ENCODE measurements at places on chromosomes 1 and 21.
A peak's percentile ranks its signal among the peaks of the same experiment; 100 is the strongest.

- no peak for DNase-seq
Observed at GRCh38 chr1:157648317-157648716, 50.4 kb upstream of the FCRL4 start.

DNA sequence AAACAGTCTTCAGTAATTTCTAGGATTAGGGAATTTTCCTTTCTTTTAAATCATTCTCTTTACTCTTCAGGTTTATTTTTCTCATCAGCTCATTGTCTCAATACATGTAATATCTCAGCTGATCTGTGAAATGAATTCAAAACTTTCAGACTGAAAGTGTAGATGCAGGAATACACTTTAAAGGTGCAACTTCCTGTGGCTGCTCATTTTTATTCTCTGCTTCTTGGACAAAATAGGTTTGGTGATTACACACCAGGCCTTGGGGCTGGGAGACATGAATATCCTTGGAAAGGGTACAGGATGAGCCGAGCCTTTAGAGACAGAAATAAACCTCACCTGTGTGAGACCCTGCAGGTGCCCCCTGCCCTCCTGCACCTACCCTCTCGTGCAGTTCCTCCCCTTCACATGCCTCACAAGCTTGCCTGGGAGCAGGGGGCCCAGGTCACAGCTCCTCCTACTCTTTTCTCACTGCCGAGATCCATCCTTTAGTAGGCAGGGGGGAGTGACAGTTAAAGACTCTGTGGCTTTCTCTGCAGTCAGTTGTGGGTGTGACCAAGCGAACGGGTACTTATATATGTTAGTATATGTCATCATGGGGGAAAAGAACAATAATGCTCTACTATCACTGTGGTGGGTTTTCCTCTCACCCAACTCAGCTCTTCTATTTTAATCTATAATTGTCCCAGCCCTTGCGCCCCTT, 23.6 kb downstream of the XCL2 start:
- no peak for DNase-seq

- DNase-seq: no peak
Observed at GRCh38 chr1:51833700-51834099, 44.8 kb downstream of the NRDC start.

GRCh38 chr1:112841825-112842224, 114.2 kb downstream of the SLC16A1 start:
- DNase-seq: peak; percentile 66

DNA sequence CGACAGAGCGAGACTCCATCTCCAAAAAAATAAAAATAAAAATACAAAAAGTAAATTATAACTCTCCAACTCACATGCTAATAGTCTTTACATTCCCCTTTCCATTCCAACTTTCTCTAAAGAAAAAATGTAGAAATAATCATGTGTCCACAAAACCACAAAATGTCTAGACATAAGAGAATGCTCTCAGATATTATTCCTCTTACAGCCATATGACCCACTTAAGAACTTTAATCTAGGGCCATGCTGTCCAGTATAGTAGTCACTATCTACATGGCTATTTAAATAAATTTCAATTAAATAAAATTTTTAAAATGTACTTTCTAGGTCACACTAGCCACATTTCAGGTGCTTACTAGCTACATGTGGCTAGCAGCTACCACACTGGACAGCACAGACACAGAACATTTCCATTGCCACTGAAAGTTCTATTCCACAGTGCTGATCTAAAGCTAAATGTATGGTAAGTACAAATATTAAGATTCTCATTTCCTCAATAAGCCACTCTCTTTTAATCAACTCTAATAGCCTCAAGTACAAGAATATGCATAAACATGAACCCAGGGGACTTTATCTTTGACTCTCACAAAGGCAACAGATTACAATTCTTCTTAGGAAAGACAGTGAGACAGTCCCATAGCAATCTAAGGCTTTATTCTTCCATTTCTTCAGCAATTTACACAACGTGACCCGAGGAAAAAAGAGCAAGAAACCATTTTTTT, 138.6 kb downstream of the RERE start:
- DNase-seq: no peak

DNA sequence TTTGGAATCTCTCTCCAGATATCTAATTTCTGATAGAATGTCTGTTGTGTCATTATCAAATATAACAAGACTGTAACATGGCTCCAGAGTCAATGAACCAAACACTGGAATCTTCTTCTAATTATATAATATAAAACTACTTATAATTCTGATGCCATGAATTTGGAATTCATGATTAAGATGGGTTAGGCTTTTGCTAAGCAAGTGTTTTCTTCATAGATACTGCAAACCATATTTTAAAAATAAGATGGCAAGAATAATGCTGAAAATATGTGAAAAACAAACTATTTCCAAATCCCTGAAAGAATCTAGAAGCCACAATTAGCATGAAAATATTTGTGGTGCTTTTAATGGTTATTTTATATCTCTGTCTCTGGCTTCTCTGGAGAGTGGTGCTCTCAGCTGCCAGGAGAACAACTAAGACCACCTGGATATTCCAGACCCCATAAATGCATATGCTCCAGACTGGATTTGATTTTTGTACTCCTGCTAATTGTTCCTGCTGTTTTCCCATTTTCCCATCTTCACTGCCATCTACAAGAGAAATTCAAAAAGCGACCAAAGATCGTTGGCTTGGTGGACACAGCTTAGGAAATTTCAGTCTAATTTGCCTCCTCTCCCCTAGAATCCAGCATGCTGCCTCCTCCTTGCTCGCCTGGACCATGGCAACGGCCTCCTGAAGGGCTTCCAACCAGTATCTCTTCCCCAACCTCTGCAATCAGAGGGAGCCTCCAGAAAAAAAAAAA, 418.9 kb downstream of the SETD4 start:
- no peak for DNase-seq

DNA sequence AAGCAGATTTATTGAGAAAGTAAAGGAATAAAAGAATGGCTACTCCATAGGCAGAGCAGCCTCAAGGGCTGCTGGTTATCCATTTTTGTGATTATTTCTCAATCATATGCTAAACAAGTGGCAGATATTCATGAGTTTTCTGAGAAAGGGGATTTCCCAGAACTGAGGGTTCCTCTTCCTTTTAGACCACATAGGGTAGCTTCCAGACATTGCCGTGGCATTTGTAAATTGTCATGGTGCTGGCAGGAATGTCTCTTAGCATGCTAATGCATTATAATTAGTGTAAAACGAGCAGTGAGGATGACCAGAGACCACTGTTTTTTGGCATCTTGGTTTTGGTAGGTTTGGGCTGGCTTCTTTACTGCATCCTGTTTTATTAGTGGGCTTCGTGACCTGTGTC, 16.8 kb upstream of the FMN2 start:
- DNase-seq: no peak

DNA sequence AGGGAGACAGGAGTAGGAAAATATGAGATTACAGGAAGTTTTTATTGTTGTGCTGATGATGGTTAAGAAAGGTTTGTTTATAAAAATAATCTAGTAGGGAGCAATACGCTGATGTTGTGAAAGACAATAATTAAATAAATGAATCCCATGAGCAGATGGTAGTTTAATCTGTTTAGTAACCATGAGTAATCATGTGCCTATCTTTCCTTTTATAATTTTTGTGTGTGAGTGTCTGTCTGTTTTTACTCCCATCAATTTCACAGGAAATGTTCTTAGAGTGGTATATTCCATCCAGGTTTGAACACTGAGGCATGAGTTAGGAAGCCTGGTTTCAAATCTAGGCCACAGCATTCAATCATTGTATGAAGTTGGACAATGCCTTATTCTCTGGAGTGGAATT, 180.5 kb downstream of the OLFM3 start:
- DNase-seq: no peak

DNA sequence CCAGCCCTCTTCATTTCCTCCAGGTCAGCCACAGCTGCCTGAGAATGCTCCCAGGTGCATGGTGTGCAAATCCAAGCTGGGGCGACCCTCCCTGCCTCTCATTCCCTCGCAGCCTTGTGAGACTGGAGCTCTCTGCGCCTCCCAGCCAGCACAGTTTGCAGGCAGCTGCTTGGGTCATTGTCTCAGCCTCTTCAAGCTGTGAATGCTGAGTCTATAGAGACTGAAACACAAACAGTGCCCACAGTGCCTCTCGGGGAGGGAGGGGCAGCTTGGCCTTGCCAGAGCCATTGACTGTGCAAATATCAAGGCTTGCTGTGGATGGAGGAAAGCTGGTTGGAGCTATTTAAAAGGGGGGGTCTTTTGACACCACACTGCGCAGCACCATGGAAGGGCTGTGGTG, 10.6 kb downstream of the PLXNA2 start:
- DNase-seq: no peak

DNA sequence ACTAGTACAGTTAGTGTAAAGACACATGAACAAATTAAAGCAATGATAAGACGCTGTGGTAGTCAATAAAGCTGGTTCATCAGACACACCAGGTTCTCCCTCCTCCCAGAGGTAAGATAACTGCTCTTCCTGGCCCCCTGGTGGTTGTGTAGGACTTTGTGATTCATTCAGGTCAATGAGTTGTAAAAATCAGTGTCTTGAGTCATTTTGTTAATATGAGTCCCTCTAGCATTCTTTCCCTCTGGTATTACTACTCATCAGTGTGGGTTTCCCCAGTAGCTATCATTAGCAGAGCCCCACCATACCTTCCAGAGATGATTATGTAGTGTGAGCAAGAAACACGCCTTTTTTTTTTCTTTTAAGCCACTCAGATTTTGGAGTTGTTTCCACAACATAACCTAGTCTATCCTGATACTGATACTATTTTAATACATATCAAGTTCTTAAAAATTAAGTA, 3.6 kb upstream of the SETDB1 start:
- DNase-seq: peak; percentile 83

- peak; percentile 67 for DNase-seq
Observed at GRCh38 chr1:24277420-24278169, 41.6 kb upstream of the GRHL3 start.

GRCh38 chr1:203511930-203512329, 18.0 kb downstream of the OPTC start:
- no peak for DNase-seq

DNA sequence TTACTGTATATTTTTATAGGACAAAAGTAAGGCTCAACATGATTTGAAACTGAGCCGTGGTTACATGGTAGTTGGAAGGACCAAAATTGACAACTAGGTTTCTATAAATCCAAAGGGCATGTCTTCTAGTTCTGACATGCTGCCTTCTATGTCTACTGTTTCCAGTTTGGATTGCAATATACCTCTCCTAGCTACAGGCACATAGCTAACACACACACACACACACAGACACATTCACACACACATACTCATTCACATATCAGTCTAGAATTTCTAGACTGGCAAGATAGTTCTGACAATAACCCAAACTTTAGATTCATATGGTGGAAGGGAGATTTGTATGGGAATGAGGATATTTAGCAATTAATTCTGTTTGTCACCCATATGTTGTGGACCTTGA, 544.8 kb upstream of the CAMK1G start:
- DNase-seq: no peak

- peak; percentile 68 for DNase-seq
Observed at GRCh38 chr1:198970916-198971315, 332.1 kb downstream of the PTPRC start.

DNA sequence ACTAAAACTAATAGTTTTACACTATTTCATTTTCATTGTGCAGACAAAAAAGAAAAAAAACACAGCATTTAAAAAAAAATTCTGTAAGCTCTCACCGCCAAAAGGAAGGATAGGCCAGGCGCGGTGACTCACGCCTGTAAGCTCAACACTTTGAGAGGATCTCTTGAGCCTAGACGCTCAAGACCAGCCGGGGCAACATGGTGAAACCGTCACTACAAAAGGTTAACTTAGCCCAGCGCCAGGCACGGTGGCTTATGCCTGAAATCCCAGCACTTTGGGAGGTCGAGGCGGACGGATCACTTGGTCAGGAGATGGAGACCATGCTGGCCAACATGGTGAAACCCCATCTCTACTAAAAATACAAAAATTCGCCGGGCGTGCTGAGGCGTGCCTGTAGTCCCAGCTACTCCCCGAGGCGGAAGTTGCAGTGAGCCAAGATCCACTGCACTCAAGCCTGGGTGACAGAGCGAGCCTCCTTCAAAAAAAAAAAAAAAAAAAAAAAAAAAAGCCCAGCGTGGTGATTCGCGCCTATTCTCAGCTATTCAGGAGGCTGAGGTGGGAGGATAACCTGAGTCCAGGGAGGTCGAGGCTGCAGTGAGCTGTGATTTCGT, 14.3 kb upstream of the SPEN start:
- DNase-seq: peak; percentile 55

- no peak for DNase-seq
Observed at GRCh38 chr1:222096883-222097282, 355.0 kb upstream of the DUSP10 start.

Data from suppressor macrophage treated with lipopolysaccharide for 4 hours (primary cell).